ENCODE measurements at places on chromosomes 3 and 15.

GRCh38 chr3:106333911-106334618, 465.3 kb upstream of the CBLB start:
- no peak for DNase-seq

DNA sequence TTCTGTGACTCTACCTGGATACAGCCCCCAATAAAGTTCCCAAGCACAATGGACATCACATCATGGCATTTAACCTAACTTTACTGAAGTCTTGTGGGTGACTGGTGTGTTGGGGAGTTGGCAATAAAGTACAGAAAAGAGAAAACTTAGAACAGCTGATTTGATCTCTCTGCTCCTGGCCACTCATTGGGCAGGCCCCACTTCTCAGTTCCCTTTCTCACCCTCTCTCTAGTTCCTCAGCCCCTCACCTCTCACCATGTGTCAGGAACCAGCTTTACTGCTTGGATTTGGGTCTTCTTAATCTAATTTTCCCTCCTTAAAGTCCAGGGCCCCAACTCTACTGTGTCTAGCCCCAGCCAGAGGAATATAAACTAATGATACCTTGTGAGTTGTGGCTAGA, 713 bp upstream of the MUC13 start:
- DNase-seq = no peak

DNA sequence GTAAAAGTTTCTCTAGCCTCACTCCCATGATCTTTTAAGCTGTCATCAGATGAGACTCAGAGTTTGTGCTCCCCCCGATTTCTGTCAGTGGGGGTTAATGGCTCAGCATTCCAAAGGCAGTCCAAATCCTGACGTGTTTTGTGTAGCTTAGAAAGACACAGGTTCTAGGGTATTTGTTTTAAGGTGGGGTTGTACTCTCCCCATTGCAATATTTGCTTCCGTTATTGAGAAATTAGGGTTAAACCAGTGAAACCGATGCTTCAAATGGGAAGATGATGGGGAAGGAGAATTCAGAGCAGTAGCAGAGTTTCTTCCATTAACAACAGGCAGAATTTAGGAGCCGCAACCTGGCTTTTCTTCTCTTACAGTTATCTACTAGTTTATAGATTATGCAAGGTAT, 3.4 kb downstream of the PIGB start:
- no peak for DNase-seq

DNA sequence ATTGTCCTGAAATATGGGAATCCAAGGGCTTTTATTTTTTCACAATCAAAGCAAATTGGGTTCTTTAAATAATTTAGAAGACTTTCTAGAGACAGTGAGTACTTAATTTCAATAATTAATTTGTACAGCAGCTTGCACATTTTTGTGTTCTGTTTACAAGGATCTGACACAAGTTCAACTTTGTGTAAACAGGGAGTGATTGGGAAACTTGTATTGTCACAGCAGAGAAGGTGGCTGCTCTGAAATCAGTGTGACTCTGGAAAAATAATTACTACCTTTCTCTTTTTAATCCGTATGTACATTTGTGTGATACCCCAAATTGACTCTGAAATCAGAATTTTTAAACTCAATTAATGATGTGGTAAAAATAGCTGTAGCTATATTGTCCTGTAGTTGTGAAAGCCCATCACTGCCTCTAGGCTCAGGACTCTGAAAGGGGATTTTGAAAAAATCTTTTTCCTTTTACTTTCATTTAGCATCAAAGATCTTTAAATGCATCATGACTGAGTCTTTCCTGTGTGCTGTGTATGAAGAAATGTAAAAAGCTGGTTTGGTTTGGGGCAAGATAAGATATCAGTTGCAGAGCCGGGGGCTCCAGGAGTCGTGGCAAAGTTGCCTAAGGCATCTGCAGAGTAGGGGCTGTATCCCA, 45.1 kb downstream of the MFSD1 start:
- no peak for DNase-seq

DNA sequence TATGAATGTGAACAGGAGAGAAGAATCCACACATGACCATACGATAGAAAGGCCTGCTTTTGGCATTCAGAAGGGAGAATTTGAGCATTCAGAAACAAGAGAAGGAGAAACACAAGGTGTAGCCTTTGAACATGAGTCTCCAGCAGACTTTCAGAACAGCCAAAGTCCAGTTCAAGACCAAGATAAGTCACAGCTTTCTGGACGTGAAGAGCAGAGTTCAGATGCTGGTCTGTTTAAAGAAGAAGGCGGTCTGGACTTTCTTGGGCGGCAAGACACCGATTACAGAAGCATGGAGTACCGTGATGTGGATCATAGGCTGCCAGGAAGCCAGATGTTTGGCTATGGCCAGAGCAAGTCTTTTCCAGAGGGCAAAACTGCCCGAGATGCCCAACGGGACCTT, 28.4 kb downstream of the RBM6 start:
- DNase-seq = no peak

DNA sequence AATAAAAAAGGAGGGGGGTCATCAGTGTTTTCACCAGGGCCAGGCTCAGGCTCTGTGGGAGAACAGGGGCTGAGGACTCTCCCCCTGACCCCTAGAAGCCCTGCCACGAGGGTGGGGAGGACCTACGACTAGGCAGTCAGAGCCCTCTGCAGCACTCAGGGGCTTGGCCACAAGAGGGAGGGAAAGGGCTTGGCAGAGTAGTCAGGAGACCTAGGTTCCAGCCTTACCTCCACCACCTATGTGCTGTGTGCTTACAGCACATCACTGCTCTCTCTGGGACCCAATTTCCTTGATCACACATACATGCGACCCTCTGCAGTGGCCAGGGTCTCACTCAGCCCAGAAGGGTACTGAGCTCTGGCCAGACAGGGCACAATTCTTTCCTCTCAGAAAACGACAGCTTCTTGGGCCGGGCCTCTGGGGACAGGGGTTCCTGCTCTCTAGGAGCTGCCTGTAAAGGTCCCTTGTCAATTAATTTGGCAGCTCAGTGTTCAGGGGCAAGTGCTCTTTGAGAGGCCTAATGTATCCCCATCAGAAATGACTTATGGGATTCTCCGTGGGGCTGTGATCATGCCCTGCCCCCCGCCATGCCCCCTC, 16.4 kb upstream of the SKIC8 start:
- DNase-seq = no peak

GRCh38 chr3:171797873-171798272, 12.4 kb downstream of the PLD1 start:
- no peak for DNase-seq

GRCh38 chr3:152381881-152382295, 113.2 kb downstream of the MBNL1 start:
- DNase-seq = no peak

- DNase-seq = peak; percentile 91
Measured at GRCh38 chr3:46482632-46483350, 15.0 kb upstream of the RTP3 start.

- DNase-seq = no peak
Measured at GRCh38 chr3:187263270-187263669, 28.3 kb downstream of the MASP1 start.

DNA sequence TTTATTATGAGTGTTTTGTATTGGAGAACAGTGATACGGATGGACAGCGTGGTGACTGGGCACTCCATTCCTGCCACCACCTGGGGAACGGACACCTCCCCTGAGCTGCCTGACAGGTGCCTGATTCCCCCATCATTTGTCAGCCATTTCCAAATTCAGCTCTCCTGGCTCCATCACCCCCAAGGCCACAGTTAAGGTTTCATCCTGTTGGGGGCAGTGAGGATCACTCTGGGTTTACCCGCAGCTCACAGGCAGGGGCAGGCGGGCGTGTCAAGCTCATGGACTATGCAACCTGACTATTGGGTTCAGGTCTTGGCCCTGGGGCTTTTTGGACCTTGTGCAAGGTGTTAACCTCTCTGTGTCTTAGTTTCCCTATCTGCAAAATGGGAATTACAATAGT, 76.3 kb downstream of the RAB11A start:
- no peak for DNase-seq

- DNase-seq = no peak
Measured at GRCh38 chr15:60580650-60581376, 101.9 kb upstream of the ICE2 start.

- DNase-seq = no peak
Measured at GRCh38 chr15:98422130-98422478, 226.2 kb upstream of the IGF1R start.

All from HS-5 (cell line).